ENCODE measurements at places on chromosomes 3 and 15.

GRCh38 chr15:35151381-35151780 is 66.3 kb upstream of the NANOGP8 start:
- DNase-seq, result no peak

DNA sequence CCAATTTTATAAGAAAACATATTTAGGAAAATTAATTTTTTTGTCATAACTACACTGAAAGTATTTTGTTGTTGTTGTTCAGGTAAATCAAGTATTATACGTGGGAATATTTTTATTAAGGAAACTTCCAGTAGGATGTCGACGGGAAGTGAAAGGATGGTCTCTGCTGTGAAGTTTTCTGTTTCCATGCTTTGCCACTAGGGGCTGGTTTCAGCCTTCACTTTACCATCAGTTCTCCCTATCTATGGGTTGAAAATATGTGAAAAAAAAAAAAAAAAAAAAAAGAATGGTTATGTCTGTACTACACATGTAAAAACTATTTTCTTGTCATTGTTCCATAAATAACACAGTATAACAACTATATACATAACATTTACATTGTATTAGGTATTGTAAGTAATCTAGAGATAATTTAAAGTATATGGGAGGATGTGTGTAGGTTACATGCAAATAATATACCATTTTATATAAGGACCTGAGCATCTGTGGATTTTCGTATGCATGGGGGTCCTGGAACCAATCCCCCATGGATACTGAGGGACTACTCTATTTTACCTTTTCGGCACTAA is 136.7 kb downstream of the SMAD6 start:
- DNase-seq, result no peak

DNA sequence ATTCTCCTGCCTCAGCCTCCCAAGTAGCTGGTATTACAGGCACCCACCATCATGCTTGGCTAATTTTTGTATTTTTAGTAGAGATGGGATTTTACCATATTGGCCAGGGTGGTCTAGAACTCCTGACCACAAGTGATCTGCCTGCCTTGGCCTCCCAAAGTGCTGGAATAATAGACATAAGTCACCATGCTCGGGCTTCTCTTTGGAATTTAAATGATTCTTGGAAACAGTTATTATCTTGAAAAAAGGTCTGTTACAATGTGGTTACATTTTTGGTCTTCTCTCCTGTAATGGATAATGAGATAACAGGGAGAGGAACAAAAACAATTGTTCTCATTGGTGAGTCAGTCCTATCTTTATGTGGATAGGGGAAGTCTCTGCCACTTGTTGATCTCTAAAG is 59.8 kb upstream of the AADACL2 start:
- DNase-seq, result no peak

DNA sequence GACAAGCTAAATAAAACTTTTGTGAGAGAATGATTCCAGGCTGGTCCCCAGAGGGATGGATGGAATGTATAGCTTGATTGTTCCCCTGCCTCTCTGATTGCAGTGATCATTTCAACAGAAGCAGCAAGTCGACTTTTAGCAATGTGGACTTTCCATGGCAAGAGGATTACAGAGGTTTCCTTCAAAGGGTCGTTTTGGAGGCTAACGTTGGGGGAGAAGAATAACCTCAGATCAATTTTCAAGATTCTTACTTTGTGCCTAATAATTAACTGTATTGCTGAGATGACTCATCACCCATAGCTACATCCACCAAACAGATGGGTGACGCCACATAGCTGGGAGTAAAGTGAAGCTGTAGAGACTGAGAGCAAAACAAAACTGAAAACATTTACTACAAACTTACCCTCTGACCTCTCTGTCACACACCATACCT is 79.9 kb downstream of the GTPBP8 start:
- no peak for DNase-seq

- DNase-seq, result no peak
Measured at GRCh38 chr3:195187609-195188425, 83.1 kb downstream of the XXYLT1 start.

- no peak for DNase-seq
Measured at GRCh38 chr3:115885621-115886020, 262.3 kb downstream of the GAP43 start.

DNA sequence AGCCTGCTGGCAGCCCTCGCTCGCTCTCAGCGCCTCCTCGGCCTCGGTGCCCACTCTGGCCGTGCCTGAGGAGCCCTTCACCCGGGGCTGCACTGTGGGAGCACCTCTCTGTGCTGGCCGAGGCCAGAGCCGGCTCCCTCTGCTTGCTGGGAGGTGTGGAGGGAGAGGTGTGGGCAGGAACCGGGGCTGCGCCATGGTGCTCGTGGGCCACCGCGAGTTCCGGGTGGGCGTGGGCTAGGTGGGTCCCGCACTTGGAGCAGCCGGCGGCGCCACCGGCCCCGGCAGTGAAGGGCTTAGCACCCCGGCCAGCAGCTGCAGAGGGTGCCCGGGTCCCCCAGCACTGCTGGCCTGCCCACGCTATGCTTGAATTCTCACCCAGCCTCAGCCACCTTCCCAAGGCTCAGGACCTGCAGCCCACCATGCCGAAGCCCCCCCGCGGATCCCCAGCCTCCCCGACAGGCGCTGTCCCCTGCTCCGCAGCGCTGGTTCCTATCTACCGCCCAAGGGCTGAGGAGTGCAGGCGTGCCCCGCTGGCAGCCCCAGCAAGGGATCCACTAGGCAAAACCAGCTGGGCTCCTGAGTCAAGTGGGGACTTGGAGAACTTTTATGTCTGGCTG is 863.3 kb downstream of the IGSF11 start:
- no peak for DNase-seq

DNA sequence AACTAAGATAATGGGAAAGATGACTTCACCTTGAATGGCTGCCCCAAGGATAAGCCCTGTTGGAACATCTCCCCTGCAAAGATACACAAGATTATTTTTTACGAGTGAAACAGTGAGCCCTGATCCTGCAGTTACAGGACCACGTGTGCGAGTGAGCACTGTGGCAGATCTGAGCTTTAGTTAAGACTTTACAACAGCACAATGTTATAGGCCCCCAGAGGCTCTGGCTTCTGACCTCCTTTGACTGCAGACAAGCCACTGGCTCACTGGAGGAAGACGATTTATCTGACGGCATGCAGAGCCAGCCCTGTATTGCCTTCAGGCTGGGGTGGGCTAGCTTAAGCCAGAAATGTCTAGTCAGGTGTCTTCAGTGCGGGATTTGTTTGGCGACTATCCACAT is 174.4 kb downstream of the ARRDC4 start:
- DNase-seq, result no peak
